ENCODE measurements at places on chromosomes 7 and 10.

DNA sequence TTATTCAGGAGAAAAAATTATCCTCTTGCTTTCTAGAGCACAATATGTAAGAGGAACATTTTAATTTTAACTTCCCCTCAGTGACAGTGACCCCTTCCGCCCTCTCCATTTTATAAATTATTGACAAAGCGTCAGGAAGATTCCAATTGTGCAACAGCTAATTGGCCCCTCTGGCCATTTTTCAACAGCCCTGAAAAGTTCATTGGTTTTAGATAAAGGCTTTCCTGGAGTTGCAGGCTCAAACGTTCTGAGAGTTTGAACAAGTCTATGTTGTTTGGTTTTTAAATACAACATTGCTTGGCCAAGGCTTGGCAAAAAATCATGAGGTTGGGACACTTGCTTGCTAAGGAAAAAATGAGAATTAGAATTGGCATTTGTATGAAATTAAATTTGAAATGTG, 422.2 kb upstream of the ANKRD30A start:
- DNase-seq = no peak

DNA sequence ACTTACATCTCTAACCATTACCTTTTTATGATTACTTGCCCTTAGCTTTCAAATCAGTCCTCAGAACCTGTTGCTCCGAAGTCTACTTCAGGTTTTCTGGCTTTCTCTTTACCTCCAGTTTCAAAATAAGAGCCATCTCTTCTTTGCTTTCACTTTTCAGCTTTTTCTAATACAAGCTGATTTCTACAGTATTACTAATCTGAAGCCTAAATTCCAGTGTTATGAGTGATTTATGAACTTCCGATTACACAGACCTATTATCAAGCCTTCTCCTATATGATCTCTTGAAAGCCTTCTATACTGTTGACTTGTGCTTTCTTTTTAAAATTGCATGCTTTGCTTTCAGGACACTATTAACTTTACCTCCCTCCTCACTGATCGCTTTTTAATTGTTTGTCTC, 1307.8 kb upstream of the CELF2 start:
- DNase-seq = no peak

GRCh38 chr7:104980440-104980839, 33.6 kb upstream of the KMT2E start:
- peak; percentile 37 for DNase-seq

DNA sequence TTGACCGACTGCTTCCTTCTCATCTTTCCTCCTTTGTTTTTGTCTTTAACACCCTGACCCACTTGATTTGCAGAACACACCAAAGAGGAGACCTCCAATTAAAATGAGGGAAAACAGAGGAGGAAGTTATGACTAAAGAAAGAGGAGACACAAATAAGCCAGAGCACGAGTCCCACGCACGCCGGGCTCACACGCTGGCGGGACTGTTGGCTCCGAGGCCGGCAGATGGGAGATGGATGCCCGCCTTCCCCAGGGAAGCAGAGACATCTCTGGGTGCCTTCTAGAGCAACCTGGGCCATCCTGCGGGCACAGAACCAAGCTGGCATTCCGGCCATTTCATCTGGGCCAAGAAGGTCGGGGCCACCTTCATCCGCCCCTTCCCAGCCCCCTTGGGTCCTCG, 5.6 kb downstream of the ADGRA1 start:
- DNase-seq = no peak

DNA sequence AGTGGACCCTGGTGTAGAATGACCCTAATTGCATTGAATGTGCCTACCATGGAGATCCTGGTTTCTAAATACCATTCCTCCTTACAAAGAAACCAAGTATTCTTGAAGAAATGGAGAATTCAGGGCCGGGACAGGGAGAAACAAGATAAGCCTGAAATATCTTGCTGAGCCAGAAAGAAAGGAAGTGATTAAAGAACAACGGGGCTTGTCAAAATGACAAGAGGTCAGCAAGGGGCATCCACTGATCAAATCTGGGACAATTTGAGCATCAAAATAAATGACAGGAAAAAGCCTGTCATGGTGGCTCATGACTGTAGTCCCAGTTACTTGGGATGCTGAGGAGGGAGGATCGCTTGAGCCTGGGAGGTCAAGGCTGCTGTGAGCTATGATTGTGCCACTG, 8.1 kb downstream of the ABHD11 start:
- no peak for DNase-seq

- DNase-seq = no peak
Observed at GRCh38 chr10:118908557-118909256, 120.8 kb upstream of the NANOS1 start.

GRCh38 chr7:38476764-38477163, 154.4 kb downstream of the AMPH start:
- no peak for DNase-seq

- no peak for DNase-seq
Observed at GRCh38 chr7:48347230-48347825, 176.1 kb downstream of the ABCA13 start.

DNA sequence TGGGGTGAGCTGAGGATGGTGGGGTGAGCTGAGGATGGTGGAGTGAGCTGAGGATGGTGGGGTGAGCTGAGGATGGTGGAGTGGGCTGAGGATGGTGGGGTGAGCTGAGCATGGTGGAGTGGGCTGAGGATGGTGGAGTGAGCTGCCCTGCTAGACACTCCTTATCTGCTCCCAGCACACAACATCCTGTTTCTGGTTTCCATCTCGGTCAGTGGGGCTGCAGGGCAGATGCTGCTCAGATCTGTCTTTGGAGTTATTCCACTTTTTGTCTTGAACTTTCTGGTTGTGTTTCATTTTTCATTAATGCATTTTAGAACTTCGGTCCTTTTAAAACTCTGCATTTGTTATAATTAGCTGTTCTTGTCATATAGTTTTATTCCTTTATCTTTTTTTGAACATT, 67.9 kb upstream of the ANTXRL start:
- DNase-seq = no peak

DNA sequence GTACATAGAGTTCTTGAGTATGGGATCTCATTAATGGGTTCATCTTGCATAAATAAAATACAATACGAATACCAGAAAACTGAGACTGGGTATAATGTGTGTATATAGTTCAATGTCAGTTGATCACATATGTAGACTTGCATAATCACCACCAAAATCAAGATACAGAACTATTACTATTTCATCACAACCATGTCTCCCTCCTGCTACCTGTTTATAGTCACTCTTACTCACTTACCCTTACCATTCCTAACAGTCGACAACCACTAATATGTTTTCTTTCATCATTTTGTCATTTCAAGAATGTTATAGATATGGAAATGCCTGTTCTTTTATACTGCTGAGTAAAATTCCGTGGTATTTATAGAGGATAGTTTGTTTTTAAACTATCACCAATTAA, 416.1 kb upstream of the CNTNAP2 start:
- no peak for DNase-seq

GRCh38 chr7:67821116-67821515, 824.5 kb downstream of the TYW1 start:
- DNase-seq = peak; percentile 32

DNA sequence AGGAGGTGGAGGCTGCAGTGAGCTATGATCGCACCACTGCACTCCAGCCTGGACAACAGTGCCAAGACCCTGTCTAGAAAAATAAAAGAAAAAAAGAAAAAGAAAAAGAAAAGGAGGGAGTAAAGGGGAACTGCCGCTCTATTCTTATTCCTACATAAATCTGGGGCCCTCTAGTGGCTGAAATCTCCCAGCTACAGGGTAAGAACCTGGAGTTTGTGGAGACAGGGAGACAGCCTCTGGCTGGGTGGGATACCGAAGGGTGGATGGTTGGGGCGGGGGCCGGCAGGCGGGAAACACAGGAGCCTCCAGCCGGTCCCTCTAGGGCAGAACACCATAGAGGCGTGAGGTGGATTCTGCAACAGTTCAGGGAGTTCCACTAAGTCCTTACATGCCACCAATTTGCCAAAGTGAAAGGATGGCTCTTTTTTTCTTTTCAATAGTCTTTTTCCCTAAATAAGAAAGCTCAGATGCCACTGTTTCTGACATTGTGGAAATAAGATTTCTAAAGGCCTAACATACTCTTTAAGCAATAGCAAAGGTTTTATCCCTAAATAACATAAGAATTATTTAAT, 117.3 kb downstream of the SVIL start:
- DNase-seq = peak; percentile 52

DNA sequence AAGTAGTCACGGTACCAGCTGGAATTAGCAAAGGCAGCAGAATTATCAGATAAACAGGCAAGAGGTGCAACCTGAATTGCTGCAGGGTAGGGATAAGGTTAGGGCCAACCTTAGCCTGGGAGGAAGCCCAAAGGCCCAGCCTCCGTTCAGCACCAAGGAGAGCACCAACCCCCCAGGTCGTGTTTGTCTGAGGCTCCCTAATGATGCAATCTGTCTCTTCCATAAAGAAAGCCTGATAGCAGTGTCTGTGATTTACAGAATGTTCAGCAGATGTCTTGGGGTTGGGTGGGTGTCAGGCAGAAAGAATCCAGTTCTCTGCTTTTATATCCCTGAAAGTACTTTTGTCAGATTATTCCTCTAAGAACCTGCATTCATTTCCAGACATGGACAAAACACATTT, 328.4 kb upstream of the AOAH start:
- DNase-seq = peak; percentile 66

- DNase-seq = no peak
Observed at GRCh38 chr7:3078514-3078913, 34.8 kb upstream of the CARD11 start.

DNA sequence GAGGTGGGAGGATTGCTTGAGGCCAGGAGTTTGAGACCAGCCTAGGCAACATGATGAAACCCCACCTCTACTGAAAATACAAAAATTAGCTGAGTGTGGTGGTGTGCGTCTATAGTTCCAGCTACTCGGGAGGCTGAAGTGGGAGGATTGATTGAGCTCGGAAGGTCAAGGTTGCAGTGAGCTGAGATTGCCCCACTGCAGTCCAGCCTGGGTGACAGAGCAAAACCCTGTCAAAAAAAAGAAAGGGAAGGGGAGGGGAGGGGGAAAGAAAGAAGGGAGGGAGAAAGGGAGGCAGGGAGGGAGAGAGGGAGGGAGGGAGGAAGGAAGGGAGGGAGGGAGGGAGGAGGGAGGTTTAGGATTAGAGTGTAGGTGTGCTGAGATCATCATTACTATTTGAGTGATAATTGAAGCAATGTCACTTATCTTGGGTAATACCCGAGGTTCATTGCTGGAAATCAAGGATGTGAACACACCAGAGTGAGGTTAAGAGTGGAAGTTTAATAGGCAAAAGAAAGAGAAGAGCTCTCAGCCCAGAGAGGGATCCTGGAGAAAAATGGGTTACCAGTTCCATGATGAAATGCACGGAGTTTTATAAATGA, 27.6 kb downstream of the VCL start:
- no peak for DNase-seq

GRCh38 chr10:32379318-32379949, 32.5 kb upstream of the EPC1 start:
- DNase-seq = peak; percentile 73

DNA sequence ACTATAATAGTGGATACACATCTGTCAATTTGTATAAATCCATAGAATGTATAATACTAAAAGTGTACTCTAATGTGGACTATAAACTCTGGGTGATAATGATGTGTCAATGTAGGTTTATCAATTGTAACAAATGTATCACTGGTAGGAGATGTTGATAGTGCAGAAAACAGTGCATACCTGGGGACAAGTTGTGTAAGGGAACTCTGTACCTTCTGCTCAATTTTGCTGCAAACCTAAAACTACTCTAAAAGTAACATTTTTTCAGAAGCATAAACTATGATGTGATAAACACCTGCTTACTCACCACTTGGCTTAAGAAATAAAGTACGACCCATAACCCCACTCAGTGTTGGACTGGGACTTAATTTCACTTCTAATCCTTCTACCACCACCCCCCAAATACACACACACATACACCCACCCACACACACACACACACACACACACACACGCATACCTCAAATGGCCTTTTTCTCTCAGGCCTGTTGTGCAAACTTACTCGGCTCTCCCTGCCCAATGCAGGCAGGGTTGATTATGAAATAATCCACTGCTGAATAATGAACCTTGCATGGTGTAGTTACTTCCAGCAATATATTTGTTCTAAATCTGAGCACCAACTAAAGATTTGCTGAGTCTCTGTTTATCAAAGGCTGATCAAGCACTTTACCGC, 154.1 kb upstream of the KMT2E start:
- DNase-seq = no peak

DNA sequence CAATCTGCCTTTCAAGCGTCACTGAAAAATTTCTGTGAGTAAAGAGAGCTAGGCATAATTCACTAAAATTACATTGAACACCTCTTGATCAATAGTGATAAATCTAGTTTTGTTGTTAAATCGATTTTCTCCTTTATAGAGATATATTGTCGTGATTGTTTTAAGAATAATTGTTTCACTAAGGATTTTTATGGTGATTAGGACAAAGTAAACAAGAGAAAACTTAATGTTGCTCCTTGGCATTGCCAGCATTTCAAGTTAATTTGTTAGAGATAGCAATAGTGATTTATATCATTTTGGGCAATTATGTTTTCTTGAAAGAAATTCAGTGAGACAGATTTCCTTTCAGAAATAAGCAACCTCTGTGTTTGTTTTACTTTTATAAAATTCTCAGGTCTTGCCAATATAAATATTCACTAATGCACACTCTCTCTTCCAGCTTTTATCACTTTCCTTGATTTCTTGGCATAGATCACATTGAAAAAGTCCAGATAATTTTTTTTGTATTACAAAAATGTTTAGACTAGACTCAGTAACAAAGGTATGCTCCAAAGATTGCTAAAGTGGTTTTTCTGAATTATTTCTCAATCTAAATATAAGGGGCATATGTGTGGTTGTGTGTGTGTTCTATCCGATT, 538.7 kb downstream of the TFEC start:
- no peak for DNase-seq

DNA sequence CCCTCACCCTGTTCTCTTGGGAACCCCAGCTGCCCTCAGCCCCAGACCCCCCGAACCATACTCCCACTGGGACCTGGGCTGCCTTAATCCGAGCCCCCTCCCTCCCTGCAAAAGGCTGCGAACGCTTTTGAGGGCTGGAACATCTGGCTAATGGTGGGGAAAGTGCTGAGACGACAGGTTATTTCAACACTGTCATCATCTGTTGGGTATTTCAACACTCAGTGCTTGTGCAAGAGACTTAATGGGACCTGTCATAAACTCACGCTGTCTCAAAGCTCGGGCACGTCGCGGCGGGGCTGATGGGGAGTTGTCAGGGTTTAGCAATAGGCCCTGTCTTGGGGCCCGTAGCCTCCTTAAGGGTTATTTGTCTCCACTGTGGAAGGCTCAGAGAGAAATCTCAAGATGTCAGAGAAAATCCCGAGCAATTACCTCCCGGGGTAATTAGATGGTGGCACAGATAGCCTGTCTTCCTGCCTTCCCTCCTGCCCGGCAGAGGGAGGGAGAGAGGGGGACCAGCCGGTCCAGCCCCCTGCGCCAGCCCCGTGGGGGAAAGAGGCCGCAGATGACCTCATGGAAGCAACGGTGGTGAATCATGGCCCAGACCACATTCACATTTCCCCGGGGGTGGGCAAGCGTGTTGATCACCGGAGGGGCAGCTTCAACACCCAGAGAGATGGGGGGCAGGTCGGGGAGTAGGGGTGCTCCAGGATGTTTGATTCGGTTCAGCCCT, 88.7 kb upstream of the MYL10 start:
- peak; percentile 87 for DNase-seq

Data from astrocyte of the hippocampus (primary cell).